Adipocyte (in vitro differentiated cells): ENCODE measurements at places on chromosomes 2 and 18.
A peak's percentile ranks its signal among the peaks of the same experiment; 100 is the strongest.

DNA sequence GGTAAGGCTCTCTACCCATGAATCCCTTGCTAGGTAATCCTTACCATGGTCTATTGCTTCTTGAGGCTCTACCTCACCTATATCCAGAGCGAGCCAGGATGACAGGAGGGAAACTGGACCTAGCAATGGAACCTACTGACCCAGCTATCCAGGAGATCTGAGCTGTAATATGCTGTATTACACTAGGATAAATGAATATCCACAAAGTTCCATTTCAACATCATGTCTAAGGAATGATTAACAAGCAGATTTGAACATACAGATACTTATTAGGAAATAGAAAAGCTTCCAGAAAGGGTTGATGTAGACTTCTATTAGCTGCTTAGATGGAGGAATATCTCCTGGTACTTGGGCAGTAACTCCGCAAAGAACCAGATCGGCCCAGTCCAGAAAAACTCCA lies 110.1 kb downstream of the BAZ2B start:
- no peak for DNase-seq

- DNase-seq, result peak; percentile 67
Observed at GRCh38 chr2:223214394-223215253, 162.6 kb downstream of the KCNE4 start.

- DNase-seq, result no peak
Observed at GRCh38 chr18:21739604-21740537, 721 bp upstream of the MIB1 start.

- DNase-seq, result peak; percentile 68
Observed at GRCh38 chr2:220966636-220967035, 605.5 kb downstream of the EPHA4 start.

DNA sequence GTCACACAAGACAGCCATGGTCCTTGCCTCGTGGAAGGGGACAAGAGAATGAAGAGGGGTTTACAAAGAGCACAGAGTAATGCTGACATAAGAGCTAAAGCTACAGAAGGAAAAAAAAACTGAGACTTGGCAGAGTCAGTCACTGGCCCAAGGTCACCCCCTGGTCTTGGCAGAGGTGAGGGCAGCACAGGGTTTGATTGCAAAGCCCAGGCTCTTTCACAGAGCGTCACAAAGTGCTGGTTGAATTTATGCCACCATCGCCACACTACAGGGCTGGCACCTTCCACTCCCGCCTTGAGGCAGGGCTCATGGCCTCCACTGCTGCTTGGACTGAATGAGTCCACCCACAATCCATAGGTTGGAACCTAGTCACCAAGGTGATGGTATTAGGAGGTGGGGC lies 190.2 kb downstream of the INHBB start:
- DNase-seq, result no peak

DNA sequence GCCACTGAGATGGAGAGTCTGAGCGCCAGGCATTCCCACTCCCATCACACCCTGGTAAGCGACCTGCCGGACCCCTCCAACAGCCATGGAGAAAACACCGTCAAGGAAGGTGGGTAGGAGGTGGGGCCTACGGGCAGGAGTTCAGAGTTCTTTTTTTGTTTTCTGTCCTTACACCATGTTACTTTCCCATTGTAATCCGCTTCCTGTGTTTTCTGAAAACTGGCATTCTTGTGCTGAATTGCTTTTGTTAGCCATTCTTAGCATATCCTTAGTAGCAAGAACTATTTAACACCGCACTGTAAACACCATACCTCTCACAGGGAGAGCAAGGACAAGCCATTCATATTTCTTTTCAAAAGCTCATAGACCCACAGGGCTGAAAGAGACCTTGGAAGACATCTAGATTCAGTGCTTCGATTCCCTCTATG lies 46.2 kb downstream of the UNC80 start:
- DNase-seq, result no peak

GRCh38 chr2:172861098-172861497 lies 125.5 kb downstream of the RAPGEF4 start:
- DNase-seq, result no peak

- no peak for DNase-seq
Observed at GRCh38 chr2:79446313-79446712, 66.5 kb upstream of the CTNNA2 start.

- no peak for DNase-seq
Observed at GRCh38 chr2:170332676-170333402, 154.9 kb downstream of the MYO3B start.

DNA sequence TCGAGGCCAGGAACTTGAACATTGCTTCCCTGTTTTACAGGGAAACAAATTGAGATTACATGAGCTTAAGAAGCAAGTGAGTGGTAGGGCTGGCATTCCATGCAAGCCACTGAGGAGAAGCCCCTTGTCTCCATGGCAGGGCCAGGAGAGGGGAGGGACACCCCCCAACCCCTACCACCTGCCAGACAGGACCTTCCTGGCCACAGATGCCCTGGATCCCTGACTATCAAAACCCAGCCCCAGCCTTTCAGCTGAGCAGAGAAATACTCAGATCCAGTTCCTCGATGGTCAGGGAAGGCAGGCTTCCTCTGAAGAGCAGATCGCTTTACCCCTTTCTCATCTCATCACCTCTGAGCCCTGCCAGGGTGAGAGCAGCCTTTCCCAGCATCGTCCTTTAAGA lies 53.8 kb upstream of the ALPP start:
- no peak for DNase-seq

DNA sequence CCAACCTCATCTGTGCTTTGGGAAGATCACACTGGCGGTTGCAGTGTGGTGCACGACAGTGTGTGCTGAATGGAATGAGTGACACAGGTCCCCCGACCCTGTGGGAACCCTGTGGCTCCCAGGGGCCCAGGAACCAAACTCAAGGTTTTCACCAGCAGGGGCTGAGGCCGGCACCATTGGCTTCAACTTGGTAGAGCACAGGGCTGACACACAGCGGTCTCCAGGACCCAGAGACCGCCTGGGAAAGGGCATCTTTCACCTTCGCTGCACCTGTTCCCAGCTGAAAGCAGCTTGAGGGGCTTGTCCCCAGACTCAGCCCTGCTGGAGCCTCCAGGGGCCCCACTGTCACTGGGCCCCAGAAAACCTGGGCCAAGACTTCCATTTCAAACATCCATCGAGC lies 59.0 kb upstream of the ODC1 start:
- no peak for DNase-seq

DNA sequence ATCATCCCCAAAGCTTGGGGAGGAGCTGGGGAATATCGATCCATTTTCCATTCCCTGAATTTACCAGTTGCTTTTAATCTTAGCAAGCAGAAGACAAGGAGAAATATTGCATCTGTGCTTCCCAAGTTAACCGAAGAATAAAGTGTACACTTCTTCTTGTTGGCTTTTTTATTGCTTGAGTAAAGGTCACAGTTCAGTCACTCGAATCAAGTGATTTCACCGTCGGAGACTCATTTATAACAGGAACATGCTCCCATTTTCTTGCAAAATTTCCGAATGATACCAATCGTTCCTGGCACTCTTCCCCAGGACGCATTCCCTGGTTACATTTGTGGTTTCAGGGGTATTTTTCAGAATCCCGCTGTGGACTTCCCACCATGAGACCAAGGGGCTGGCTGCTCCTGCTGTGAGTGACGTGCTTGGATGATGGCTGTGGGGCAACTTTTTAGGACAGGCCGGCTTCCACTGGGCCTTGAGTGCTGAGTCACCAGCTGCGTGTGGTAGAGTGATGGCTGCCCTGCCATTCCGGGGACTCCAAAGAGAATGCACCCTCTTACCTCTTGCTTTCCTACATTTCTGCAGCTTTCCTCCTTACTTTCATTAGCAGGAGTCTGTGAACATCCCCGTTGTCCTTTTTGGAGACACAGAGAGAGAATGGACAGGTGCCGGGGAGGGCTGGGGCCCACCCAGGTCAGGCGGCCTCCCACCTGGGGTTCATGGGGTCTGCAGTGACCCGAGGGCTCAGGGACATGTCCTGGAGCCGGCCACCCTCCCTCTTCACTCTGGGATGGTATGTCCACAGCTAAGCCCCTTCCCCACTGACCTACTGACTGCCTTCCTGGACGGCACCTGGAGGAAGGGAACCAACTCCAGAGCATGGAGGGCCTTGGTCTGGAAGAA lies 60.7 kb upstream of the HDAC4 start:
- DNase-seq, result no peak

DNA sequence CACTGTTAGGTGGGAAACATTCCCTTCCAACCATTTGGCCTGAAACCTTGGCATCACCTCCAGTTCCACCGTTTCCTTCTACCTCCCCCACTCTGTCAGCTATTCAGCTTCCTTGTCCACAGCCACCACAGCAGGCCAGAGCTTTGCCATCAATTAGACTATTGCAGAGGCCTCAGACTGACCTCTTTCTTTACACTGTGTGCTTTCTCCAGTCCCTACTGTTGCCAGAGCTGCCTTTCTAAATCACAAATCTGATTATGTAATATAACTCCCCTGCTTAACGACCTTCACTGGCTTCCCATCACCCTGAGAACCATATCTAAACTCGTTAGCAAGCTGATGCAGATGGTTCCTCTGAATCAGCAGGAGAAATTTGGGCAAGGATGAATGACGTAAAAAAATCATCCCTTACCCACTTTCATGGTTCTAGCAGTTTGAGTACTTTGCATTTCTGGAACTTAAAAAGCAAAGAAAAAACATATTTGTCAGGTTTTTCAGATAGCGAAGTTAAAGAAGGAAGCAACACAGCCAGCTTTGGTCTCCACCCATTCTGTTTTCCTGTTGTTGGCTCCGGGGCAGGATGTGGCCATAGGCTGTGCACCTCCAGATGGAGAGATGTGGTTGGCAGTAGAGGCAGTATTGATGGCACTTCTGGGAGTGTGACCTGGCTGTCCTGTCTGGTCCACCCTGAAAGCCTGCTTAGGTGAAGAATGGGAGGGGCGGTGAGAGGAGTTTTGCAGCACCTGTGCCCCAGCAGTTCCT lies 422.1 kb downstream of the PARD3B start:
- no peak for DNase-seq

DNA sequence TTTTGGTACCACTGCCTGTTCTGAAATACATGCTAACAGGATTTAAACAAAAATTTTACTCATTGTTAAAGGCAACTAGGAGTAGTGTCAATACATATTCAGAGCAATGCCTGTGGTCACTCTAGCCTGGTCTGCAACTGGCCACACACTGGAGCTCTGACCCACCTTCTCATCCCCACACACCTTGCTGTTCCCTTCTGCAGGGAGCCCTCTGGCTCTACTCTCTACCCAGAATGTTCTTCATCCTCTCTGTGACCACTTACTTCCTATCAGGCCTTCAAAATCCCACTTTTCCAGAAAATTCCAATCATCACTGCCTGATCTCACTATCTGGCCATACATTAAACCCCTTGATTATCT lies 102.3 kb upstream of the NFU1 start:
- no peak for DNase-seq

DNA sequence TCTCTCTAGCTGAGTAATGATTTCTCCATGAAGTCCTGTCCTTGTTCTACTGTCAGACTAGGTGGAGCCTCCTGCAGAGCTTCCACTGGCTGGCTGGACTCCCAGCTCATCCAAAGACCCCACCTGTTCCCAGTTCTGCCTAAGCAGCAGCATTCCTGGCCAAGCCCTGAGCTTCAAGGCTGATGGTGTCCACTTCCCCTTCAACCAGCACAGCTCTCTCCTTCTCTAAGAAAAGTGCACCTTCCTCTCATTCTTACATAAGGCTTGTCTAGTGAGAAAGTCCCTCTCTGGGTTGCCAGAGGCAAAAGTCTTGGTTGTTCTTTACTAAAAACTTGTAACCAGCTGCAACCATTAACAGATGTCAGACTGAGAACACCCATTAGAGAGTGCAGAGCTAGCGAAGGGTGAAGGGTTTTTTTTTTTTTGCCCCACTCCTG lies 58.9 kb downstream of the CXCR4 start:
- no peak for DNase-seq

DNA sequence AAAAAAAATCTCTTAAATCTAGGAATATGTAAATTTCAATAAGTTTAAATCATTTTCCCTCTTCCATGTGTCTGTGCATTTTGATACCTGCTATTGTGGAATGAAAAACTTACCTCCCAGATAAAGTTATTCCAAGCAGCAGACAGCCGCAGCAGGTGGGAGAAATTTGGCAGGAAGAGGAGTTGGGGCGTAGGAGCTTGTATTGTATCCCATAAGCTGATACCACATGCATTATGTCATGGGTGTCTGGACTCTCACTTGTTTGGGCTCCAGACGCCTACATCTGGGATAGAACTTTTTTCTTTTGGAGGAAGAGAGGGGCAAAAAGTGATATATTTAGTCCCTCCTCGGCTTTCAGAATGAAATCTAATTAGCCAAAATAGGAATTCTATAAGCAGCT lies 59.3 kb upstream of the TCF4 start:
- DNase-seq, result no peak

DNA sequence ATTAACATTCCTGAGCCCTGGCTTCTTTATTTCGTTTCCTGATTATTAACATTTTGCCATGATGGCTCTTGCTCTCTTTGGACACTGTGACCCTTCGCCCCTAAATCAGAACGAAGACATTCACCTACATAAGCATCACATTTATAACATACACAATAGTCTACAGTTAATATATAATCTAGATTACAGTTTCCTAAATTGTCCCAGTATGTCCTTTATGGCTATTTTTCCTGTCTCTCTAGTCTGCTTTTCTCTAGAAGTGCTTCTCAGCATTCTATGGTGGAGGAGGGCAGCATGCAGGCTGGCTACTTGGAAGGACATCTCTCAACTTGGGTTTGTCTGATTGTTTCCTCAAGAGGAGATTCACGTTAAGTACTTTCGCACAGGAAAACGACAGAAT lies 49.9 kb downstream of the FAM210A start:
- no peak for DNase-seq

DNA sequence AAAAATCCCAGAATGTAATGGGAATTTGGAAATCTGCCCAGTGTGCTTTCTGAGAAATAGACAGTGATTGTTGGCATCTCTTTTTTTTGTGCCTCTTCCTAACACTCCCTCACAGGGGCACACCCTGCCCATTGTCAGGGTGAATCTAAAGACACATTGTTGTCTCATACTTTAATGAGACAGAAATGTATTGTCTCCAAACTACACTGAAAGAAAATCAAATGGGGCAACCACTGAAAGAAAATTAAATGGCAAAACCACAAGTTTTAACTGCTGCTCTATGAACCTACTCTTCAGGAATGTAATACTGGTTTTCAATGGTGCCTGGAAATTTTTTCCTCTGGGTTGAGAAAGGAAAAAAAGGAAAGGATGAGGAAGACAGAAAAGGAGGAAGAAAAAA lies 43.2 kb upstream of the GLS start:
- DNase-seq, result peak; percentile 68

DNA sequence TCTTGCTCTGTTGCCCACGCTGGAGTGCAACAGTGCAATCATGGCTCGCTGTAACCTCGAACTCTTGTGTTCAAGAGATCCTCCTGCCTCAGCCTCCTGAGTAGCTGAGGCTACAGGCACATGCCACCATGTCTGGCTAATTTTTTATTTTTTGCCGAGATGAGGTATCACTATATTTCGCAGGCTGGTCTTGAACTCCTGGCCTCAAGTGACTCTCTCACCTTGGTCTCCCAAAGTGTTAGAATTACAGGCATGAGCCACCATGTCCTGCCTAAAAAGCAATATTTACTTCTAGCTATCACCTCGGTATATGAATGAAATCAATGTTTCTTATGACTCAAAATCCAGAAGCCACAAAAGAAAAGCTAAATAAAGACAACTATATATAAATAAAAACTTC lies 2.2 kb downstream of the BUB1 start:
- DNase-seq, result no peak
